ENCODE measurements at places on chromosomes 11 and 22.

DNA sequence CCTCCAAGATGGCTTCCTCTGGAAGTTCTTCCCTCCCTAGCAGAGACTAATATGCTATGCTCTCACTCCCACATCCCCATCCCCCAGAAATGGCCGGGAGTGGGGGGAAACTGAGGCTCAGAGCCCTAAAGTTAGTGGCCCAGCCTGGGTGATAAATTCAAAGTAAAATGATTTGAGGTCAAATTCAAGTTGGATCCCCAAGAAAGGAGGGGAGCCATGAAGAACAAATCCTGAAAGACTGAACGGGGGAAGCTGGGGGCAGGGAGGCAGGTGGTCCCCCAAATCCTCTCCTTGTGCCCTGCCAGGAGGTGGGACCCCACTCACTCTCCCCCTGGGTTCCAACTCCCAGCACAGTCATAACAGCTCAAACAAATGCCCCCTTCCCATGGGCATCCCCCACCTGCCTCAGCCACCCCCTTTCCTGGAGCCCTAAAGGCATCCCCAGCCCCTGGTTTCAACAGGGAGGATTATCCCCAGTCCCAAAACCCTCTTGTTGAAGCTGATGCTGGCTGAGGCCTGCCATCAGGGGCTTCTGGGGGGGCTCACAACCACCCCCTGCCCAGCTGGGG is 1.1 kb downstream of the CBX6 start:
- peaks cover 7% of the 10 kb centered on the region for H3K27me3 ChIP-seq
- H3K27ac ChIP-seq, result peak overlapping the region; percentile 85
- no peaks in the 10 kb centered on the region for H3K36me3 ChIP-seq
- peak overlapping the region; percentile 87 for H3K4me3 ChIP-seq
- no peak for DNase-seq
- H3K4me1 ChIP-seq, result peaks cover 33% of the 10 kb centered on the region

DNA sequence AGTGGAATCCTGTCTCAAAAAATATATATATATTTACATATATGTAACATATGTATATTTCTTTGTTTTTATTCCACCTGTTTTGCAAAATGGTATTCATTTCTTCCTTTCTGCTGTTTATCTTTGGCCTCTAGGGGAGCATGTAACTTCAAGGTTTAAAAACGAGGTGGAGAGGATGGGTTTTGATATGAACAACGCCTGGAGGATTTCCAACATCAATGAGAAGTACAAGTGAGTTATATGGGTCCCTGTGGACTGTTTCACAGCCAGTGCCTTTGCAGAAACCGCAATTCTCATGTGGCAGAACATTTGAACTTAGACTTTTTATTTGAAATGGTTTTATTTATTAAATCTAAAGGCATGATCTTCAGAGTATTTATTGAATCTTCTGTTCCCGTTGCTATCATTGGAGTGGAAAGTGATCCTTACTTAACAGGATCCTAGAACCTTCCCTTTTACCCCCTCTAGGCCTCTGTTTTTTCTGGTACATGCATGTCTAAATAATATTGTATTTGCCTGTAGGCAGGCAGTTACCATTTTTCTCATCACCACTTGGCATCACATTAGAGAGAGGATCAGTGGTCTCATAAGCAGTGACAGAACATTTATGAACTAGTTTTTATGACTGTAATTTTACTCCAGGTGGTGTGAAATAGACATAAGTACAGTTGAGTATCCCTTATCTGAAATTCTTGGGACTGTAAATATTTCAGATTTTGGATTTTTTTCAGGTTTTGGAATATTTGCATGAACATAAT is 81.5 kb upstream of the HORMAD2 start:
- peaks cover 19% of the 10 kb centered on the region for H3K36me3 ChIP-seq
- no peak for DNase-seq
- H3K27ac ChIP-seq, result no peak overlapping the region
- H3K4me3 ChIP-seq, result no peak overlapping the region
- no peaks in the 10 kb centered on the region for H3K27me3 ChIP-seq

- peaks cover 17% of the 10 kb centered on the region for H3K27me3 ChIP-seq
- no peak overlapping the region for H3K4me3 ChIP-seq
- no peak overlapping the region for H3K27ac ChIP-seq
- peaks cover 7% of the 10 kb centered on the region for H3K4me1 ChIP-seq
- no peaks in the 10 kb centered on the region for H3K36me3 ChIP-seq
Observed at GRCh38 chr11:2542406-2542805, 97.6 kb downstream of the KCNQ1 start.

GRCh38 chr22:47837703-47838102 is 1075.3 kb downstream of the TBC1D22A start:
- no peaks in the 10 kb centered on the region for H3K27me3 ChIP-seq
- no peak for DNase-seq
- no peak overlapping the region for H3K27ac ChIP-seq
- H3K4me1 ChIP-seq, result peaks cover 9% of the 10 kb centered on the region

DNA sequence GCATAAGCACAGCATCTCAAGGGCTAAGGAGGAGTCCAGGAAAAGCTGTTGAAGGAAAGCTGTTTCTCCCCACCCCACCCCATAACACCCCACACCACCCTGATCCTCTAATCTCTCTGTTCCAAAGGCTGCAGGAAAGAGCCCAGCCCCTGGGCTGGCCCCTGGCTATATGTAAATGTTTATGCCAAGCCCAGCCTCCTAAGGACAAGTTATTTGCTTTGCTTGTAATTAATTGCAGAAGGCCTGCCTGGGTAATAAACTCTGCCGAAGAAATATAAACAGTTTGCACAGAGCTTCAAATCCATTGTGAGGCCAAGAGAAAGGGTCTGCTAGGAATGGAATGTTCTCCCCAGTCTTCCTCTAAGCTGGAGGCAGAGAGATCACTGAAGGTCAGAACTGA is 21.2 kb downstream of the ARRB1 start:
- no peak for DNase-seq
- H3K4me1 ChIP-seq, result peaks cover 40% of the 10 kb centered on the region
- H3K36me3 ChIP-seq, result no peaks in the 10 kb centered on the region
- H3K27ac ChIP-seq, result peak overlapping the region; percentile 49
- H3K4me3 ChIP-seq, result no peak overlapping the region

DNA sequence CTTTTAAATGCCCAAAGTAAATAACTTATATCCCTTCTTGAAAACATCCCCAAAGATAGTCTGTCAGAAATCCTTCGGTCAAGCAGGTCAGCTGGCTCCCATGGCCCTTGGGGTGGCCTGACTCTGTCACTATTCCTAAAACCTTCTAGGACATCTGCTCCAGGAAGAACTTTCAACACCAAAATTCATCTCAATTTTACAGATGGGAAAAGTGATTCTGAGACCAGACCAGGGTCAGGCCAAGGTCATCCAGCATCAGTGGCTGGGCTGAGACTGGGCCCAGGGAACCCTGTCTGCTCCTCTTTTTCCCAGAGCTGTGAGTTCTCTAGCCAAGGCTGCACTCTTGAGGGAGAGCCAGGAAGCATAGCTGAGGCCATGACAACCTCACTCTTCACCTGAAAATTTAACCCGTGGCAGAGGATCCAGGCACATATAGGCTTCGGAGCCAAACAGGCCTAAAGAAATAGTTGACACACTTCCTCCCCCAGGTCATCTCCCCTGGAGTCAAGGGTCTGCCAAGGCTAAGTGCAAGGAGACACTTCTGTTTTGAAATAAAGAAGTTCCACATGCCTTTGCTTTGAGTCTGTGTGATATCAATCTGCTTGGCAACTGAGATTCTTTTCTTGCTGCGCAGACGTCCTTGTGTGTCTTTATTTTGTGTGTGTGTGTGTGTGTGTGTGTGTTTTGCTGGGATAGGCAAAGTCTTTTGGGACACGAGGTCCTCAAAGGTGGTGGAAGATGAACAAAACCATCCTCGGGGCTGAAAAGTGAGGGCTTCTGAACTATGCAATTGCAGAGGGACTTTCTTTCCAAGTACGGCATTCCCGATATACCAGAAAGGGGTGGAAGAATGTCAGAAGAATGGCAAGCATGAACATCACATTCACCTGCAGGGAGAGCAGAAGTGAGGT is 16.8 kb upstream of the PRG2 start:
- H3K27me3 ChIP-seq, result peaks cover 7% of the 10 kb centered on the region
- peaks cover 20% of the 10 kb centered on the region for H3K36me3 ChIP-seq
- DNase-seq, result no peak
- H3K4me3 ChIP-seq, result no peak overlapping the region
- no peak overlapping the region for H3K27ac ChIP-seq
- no peaks in the 10 kb centered on the region for H3K4me1 ChIP-seq

- H3K27ac ChIP-seq, result no peak overlapping the region
- no peak overlapping the region for H3K4me3 ChIP-seq
- peaks cover 10% of the 10 kb centered on the region for H3K36me3 ChIP-seq
Observed at GRCh38 chr11:116946414-116946813, 109.0 kb upstream of the APOA1 start.

DNA sequence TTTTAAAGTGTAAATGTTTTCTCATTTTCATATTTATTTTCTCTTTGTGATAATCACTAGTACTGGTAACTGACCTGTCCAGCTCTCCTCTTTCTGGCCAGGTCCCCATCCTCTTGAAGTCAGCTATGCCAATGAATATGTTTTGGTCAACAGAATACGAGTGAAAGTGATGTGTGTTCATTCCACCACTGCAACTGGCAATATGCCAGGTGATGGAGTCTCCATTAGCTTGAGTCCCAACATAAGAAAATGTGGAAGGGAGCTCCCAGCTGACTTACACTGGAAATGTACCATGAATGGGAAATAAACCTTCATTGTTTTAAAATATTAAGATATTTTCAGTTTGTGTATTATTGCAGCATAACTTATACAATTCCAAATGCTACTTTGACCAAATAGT is 75.8 kb downstream of the CCDC34 start:
- no peak for DNase-seq
- H3K4me3 ChIP-seq, result no peak overlapping the region
- H3K36me3 ChIP-seq, result no peaks in the 10 kb centered on the region
- H3K27me3 ChIP-seq, result no peaks in the 10 kb centered on the region
- H3K27ac ChIP-seq, result no peak overlapping the region

GRCh38 chr11:3080104-3080503 is 22.9 kb upstream of the CARS1 start:
- no peaks in the 10 kb centered on the region for H3K36me3 ChIP-seq
- H3K4me3 ChIP-seq, result no peak overlapping the region
- H3K4me1 ChIP-seq, result no peaks in the 10 kb centered on the region
- peaks cover 12% of the 10 kb centered on the region for H3K27me3 ChIP-seq

DNA sequence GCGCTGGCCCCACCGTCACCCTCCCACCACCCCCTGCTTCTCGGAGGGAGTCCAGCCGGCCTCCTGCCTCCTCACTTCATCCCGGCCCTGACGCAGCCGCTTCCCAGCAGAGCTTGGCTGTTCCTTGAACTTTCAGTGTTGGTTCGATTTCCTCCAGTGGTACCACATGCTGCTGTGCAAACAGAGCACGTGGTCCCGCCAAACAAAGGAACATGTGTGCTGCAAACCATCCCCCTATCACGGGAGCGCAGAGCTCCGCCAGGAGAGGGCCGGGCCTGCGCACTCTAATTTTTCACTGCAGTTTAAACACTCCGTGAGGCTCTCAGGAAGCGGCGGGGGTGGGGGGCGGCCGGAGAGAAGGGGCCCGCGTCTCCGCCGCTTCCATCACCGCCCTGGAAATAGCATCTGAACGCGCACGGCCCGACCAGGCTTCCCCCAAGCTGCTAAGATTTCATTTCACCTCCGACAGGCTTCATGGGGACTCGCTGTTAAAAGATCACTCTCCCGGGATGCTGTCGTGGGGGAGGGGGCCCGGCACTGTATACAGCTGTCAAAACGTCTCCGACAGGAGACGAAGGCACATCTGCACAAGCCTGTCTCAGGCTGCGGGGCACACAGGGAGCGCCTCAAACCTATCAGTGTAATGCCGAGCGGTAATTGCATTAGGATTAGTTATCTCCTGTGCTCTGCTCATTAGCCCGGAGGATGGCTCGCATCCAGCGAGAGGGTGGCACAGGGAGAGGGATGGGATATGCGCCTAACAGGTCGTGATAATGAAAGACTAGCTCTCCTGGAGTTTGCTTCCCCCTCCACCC is 269.9 kb upstream of the SORL1-AS1 start:
- H3K4me3 ChIP-seq, result peak overlapping the region; percentile 65
- H3K27me3 ChIP-seq, result no peaks in the 10 kb centered on the region
- peak; percentile 43 for DNase-seq
- H3K4me1 ChIP-seq, result peaks cover 21% of the 10 kb centered on the region

DNA sequence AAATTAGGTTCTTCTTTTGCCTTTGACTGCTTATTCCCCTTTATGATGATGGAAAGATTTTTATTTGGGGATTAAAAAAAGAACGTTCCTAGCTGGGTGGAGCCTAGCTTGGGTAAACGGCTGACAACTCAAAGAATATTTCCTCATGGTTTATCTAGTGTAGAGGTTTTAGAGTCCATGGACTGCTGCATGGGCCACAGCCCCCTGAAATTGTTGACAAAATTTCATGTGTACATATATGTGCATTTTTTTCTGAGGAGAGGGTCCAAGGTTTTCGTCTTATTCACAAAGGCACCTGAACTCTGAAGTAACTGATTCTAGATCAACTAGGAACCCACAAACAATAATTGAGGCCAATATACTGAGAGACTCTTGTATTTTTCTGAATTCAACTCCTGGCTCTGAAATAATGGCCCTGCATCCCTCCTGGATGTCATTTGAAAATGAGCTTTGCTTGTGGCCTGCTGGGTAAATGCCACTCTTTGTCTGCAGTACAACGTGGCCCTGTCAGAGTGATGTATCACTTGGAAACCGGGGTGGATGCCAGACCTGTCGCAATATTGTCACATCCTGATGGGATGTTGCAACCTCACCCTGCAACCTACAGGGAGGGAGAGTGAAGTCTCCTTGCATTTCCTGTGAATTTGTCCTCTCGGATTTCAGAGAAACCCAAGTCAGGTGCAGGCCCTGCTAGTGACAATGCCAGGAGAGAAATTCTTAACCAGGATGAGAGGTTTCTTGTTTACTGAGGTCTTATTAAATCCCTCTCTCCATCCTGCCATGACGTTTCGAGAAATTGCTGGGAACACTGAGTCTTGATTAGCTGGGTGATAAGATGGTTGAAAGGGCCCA is 33.8 kb downstream of the EHF start:
- H3K4me1 ChIP-seq, result peaks cover 5% of the 10 kb centered on the region
- H3K27me3 ChIP-seq, result peaks cover 8% of the 10 kb centered on the region
- DNase-seq, result no peak
- no peak overlapping the region for H3K27ac ChIP-seq
- no peaks in the 10 kb centered on the region for H3K36me3 ChIP-seq
- H3K4me3 ChIP-seq, result no peak overlapping the region

DNA sequence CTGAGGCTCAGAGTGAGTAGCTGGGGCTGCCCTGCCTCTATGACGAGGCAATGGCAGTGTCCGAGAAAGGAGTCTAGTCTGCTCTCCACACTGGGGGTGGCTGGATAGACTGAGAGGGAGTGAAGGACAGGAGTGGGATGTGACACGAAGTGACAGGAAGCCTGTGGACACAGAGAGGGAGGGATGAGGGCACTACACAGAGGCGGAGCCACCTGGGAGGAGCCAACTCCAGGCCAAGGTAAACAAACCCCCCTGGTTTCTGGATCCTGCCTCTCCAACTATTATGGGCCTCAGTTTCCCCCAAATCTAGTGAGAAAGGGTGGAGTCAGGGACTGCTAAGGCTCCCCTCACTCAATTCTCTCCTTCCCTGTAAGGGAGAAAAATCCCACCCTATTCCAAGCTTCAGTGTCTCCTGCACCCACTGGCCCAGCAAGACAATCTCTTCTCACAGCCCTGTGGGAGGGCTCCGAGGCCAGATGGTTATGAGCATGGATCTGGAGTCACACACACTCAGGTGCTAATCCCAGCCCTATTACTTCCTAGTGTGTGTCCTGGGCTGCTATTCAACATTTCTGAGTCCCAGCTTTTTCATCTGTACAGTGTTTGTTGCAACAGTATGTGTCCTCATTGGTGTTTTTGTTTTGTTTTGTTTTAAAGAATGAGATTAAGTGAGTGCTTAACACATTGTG is 24.9 kb downstream of the ASPHD2 start:
- no peaks in the 10 kb centered on the region for H3K27me3 ChIP-seq
- DNase-seq, result no peak
- H3K27ac ChIP-seq, result no peak overlapping the region
- no peak overlapping the region for H3K4me3 ChIP-seq
- no peaks in the 10 kb centered on the region for H3K4me1 ChIP-seq

Measured in mesothelial cell of epicardium (in vitro differentiated cells).